ENCODE measurements at places on chromosomes 13 and 19. TPM values are rescaled to one million over a fixed set of nuclear protein-coding genes. Genes with fewer than 3 reads are reported as not detected.
A peak's percentile ranks its signal among the peaks of the same experiment; 100 is the strongest.

DNA sequence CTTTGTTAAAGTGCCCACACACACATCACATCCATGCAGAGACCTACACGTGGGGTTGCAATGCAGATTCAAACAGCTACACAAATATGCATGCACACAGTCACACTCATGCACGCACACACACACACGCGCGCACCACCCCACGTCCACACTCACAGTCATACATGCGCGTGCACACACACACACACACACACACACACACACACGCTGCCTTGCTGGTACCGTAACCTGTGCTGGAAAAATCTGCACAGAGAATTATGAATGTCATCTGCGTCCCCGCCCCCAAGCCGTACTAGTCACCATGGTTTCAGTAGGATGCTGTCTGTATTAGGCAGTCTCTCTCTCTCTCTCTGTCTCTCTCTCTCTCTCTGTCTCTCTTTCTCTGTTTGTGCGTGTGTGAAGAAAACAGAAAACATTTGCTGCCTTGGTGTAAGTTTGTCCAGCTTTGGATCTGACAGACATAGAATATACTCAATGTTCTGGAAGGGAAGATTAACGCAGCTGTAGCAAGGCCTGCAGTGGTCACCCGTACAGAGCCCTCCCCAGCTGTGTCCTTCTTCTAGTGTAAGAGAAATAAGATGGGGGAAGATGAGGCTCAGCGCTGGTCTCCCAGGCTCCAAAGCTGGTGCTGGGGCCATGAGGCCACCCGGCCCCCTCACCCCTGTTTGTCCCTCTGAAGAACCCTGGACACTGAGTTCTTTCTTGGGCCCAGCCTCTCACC is 26.4 kb upstream of the DPP9 start:
- no peak for DNase-seq

The CGB2 gene
- 0.26 TPM for total RNA-seq

The KLK5 gene
- not detected for total RNA-seq

- DNase-seq, result no peak
Observed at GRCh38 chr13:85266771-85267170, 532.4 kb downstream of the SLITRK6 start.

- DNase-seq, result no peak
Observed at GRCh38 chr19:30165228-30165813, 206.9 kb upstream of the ZNF536 start.

DNA sequence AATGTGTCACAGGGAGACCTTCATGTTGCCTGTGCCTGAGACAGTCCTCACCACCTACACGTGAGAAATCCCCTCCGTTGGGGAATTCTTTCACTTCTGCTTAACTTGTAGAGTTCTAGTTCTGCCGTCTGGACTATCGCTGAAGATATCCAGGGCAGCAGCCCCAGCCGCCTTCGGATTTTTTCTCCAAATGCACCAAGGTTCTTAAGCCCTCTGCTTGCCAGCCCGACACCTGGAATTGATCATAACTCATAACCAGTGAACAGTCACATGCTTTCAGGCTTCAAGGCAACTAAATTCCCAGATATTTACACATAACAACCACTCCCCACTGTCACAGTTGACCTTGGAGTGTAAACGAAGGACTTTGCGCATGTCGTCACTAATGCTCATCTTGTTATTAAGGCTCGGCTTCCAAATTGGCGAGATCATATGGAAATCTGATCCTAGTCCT is 114.4 kb downstream of the RAB20 start:
- DNase-seq, result no peak

- no peak for DNase-seq
Observed at GRCh38 chr13:70769817-70770216, 661.6 kb upstream of the KLHL1 start.

The APC2 gene
- 0.11 TPM for total RNA-seq

The CYP2F1 gene
- total RNA-seq, result not detected

- DNase-seq, result no peak
Observed at GRCh38 chr13:45747071-45747470, 45.0 kb downstream of the CBY2 start.

DNA sequence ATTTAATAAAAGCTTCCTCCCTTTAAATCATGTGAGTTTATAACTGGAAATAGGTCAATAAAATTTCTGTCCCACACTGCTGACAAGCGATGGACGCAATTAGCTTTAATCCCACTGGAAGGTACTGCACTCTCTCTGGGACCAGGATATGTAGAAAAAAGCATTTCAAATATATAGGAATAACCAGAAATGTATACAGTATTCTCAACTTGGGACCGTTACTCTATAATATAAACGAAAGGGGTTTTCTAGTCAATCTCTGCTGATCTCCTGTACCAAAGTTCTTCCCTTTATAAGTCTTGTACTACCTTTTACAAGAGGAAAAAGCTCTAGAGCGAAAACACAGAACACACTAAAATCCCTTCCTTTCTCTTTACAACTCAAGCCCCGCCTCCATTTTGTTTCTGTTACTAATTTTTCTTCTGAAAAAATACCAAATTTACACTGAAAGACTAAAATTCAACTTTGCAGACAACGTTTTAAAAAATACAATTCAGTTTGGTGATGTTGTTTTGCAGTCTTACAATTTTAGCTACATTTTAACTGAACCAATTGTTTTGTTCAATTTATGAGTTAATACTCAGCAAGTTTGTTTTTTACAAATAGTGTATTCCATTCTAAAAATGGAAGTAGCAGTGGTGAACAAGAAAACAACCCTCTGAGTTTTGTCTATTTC is 1.7 kb upstream of the USPL1 start:
- DNase-seq, result peak; percentile 54

DNA sequence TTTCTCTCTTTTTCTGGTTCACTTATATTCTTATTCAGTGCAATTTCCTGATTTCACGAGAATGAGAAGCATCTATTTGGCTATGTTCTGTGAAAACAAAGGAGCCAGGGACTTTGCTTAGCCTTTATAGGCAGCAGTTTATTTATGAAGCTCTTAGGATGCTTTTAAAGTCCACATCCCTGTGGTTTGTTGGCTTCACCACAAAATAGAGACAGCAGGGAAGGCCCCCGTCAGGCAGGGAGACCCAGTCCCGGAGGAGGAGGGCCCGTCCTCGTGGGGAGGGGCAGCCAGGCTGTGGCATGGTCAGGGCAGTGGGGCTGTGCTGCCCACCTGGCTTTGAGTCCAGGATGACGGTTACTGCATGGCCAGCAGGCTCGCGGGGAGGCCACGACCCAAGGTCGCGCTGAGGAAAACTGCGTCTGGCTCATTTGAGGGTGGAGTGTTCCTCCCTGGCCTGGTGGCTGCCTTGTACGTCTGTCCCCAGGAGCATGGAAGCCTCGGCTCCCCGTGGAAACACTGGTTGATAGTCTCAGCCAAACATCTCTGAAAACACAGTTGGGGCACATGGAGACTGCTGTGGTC is 92.7 kb downstream of the ATP11A start:
- no peak for DNase-seq

DNA sequence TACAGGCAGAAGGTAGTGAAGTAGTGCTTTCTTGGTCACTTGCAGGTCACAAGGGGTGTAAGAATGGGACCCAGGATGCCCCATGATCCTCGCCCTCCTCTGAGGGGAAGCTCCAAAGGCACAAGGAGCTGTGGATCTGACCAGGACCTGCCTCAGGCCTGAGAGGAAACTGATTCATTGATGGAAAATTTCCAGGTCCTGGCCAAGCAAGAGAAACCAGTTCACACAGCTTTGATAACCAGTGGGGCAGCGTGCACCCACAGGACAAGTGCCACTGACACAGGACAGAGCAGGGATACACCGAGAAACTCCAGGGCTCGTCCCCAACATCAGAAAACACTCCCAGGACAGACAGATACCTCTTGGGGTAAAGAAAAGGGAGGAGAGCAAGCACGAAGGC is 177.1 kb downstream of the RBM26 start:
- no peak for DNase-seq

The SOX1 gene
- not detected for total RNA-seq

DNA sequence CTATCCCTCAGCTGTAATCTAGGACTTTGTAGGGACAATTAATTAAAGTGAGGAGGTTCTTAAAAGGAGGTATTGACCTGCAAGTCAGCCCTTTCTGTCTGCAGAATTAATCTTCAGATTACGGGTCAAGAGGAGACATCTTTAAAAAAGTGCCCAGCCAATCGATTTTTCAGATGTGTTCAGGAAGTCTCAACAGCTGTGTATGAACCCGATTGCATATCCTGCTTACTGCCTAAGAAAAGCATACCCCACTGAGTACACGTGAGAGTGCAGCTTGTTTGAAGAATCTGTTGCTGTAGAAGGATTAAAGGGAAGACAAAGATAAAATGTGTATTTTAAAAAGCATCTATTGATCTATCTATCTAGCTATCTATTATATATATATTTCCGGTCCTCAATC is 1194.5 kb downstream of the UQCRFS1 start:
- no peak for DNase-seq

DNA sequence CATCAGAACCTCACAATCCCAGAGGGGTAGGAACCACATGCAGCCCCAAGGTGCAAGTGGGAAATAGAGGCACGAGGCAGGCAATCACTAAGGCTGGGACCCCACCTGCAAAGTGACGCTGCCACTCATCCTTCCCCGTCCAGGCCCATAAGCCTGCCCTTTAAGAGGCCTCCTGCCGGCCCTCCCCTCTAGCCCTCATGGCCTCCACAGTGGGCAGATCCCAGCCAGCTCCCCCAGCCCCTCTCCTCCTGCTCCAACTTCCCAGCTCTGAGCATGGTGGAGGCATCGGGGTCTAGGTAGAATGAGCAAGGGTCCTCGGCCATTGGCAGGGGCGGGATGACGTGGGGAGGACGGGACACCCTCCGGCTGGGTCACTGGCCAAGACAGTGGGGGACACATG is 2.7 kb downstream of the ZSCAN18 start:
- no peak for DNase-seq

DNA sequence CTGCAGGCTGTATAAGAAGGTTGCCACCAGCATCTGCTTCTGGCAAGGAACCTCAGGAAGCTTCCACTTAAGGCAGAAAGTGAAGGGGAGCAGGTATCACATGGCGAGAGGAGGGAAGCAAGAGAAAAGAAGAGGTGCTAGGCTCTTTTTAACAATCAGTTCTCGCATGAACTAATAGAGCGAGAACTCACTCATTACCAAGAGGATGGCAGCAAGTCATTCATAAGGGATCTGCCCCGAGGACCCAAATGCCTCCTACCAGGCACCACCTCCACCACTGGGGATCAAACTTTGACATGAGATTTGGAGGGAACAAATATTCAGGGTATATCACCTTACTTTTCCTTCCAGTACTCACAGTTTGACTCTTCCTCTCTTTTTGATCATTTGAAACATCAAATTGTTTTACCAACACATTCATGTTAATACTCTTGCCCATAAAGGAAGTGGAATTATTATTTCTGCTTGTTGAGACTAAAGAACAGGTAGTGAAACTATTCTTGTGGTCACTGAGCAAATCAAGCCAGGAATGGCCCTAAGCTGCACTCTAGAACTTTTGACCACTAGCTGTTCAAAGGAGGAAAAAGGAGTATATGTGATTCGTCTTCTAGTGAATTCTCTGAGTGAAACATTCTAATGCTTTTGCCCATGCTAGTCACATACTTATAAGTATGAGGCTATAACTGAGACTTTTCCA is 45.0 kb downstream of the LACC1 start:
- no peak for DNase-seq

GRCh38 chr19:6616011-6616410 is 25.1 kb upstream of the CD70 start:
- peak; percentile 51 for DNase-seq

DNA sequence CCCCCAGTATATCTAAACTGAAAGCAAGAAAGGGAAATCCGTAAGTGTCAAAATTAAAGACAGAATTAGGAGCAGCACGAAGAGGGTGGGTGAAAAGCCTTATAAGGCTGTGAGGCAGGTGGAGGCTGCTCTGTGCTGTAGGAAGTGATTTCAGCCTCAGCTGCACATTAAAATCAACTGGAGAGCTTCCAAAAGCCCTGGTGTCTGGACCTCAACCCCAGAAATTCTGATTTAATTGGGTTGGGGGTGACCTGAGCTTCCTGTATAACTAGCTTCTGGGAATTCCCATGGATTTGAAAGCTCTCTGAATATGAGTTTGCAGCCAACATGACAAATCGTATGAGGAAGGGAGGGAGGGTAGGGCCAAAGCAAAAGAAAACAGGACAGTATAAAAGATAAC is 242.4 kb upstream of the TMTC4 start:
- no peak for DNase-seq
